Subcutaneous adipose tissue (tissue), 4 donors: ENCODE measurements at places on chromosomes 2 and 18. TPM values are rescaled to one million over a fixed set of nuclear protein-coding genes. Genes with fewer than 3 reads are reported as not detected.

TRMT61B gene
- total RNA-seq: 7.0 TPM

STK17B gene
- 96.9 TPM for total RNA-seq

NPHP1 gene
- 11.4 TPM for total RNA-seq

AQP12B gene
- total RNA-seq: not detected

SERPINB12 gene
- not detected for total RNA-seq

NEU2 gene
- total RNA-seq: not detected
